ENCODE measurements at places on chromosomes 5 and 9.

DNA sequence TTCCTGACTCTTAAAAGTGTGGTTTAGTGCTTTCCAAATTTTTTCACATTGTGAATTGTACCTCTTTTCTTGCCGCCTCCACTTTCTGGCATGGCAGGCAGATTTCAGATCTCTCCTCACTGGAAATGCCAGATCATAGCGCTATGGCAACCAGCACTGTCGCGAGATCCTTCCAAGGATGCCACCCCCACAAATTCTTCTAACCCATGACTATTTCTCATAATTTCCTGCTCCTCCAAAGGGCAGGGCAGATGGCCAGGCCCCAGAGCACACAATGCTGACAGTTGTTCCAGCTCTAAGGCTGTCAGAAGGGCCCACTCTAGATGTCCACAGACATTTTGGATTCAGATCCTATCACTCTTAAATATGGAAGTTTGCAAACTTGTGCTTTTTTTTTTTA lies 446.2 kb upstream of the RIOK2 start:
- no peaks in the 10 kb centered on the region for H3K4me1 ChIP-seq
- H3K27me3 ChIP-seq = no peaks in the 10 kb centered on the region
- no peak overlapping the region for H3K27ac ChIP-seq
- H3K4me3 ChIP-seq = no peak overlapping the region
- no peaks in the 10 kb centered on the region for H3K36me3 ChIP-seq

DNA sequence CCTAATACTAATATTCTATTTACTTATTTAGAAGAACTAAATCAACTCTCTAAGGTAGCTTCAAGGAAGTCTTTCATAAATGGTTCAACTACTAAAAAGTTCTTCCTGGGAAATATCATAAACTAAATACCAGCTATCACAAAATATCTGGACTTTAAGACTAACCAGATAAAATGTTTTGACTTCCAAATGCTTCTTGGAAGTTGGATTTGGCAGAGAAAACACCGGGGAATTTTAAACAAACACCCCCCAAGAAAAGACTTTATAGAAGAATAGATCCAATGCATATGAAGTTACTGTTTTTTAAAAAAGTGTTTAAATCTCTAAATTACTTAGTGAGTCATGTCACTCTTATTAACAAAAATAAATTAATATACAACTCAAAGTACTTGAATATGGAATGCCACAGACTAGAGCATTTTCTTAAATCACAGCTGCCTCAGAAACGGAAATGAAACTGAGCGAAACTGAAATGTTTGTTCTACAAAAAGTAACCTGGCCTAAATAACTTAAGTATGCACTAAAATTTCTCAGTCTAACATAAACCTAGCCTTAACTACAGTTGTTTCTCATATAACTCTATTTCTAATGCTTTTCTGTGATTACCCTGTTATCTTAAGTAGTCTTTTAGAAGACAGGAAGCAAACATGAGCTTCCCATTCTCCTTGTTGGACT lies 6.8 kb downstream of the ABCA1 start:
- no peak for DNase-seq
- no peaks in the 10 kb centered on the region for H3K36me3 ChIP-seq
- peak overlapping the region; percentile 39 for H3K27ac ChIP-seq
- H3K4me1 ChIP-seq = peaks cover 94% of the 10 kb centered on the region
- H3K4me3 ChIP-seq = no peak overlapping the region

DNA sequence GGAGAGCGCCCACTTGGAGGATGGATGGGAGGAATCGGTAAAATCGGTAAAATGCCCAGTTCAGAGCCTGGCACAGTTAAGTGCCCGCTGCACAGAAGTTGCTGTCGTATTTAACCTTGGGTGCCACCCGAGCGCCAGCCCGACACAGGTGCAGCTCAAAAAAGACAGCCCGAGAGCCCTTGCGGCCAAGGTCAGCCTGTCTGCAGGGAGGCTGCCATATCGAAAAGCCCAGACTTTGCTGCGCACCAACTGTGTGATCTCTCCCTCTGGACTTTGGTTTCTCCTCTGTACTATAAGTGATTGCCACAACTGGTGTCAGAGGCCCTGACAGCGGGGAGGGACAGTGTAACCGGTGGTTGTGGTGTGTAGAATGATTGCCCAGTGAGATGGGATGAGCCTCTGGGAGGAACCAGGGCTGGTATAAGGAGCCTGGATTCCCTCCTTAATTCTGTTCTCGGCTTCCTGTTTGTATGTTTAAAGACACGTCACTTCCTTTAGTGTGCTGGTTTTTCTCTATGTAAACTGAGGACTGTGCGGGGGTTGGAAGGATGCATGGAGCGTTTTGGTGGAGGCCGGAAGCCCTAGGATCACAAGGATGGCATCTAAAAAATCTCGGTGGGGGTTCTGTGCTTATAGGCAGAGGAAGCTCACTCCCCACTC lies 792 bp downstream of the NTMT1 start:
- peak overlapping the region; percentile 93 for H3K27ac ChIP-seq
- H3K36me3 ChIP-seq = no peaks in the 10 kb centered on the region
- H3K27me3 ChIP-seq = no peaks in the 10 kb centered on the region
- peak overlapping the region; percentile 86 for H3K4me3 ChIP-seq
- no peak for DNase-seq

DNA sequence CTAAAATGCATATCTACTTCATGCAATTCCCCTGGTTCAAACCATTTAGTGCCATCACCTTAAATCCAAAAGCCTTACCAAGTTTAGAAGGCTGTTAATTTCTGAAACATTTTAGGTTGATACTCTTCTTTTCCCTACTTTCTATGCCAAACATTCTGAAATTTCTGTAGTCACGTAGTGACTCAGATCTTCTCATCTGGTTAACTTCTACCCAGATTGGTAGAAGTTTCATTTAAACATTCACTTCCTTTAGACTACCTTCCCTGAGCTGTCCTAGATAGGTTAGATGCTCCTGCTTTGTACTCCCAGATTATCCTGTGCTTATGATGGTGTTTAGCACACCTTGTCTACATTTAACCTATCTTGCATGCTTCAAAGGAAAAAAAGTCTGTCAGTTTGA lies 9.9 kb downstream of the RAD50 start:
- H3K27ac ChIP-seq = no peak overlapping the region
- no peaks in the 10 kb centered on the region for H3K4me1 ChIP-seq
- H3K4me3 ChIP-seq = no peak overlapping the region
- no peaks in the 10 kb centered on the region for H3K27me3 ChIP-seq

DNA sequence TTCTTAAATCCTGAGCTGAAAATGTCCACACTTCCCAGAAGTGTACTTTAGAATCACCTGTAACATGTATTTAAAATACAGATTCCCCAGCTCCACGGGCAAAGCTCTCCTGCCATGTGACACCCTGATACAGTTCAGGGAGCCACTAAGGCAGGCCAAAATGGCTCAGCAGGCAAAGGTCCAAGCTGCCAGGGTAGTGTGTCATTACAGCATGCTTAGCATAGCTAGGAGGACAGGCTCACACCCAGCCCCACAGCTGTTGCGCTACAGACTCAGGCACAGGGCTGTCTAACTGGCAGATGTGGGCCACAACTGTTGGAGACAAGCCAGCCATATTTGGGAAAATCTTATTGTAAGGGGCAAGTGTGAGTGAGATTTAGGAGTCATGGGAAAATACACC lies 73.0 kb downstream of the C9orf85 start:
- no peak overlapping the region for H3K4me3 ChIP-seq

GRCh38 chr9:21686738-21687137 lies 115.7 kb upstream of the MTAP start:
- no peak overlapping the region for H3K4me3 ChIP-seq
- no peak for DNase-seq
- H3K4me1 ChIP-seq = peaks cover 79% of the 10 kb centered on the region
- H3K27me3 ChIP-seq = no peaks in the 10 kb centered on the region
- no peak overlapping the region for H3K27ac ChIP-seq

GRCh38 chr9:78552802-78553201 lies 255.9 kb downstream of the PSAT1 start:
- H3K4me3 ChIP-seq = no peak overlapping the region
- H3K27me3 ChIP-seq = no peaks in the 10 kb centered on the region
- H3K27ac ChIP-seq = no peak overlapping the region
- no peaks in the 10 kb centered on the region for H3K4me1 ChIP-seq

DNA sequence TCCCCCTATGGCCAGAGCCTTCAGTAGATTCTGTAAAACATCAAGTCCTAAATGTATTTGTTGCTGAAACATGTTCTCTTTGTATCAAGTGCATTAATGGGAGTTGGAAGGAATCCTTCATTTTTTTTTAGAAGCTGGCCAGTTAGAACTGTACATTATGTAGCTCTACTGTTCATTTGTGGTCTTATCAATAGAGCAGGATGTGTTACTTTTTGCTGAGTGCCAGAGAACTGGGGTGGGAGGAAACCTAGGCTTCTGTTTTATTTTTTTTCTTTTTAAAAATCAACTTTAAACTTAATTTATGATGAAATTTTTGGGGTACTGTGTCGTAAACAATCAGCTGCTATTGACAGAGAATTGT lies 5.1 kb downstream of the PIP5K1B start:
- no peak overlapping the region for H3K4me3 ChIP-seq
- H3K4me1 ChIP-seq = peaks cover 13% of the 10 kb centered on the region
- H3K27ac ChIP-seq = no peak overlapping the region

DNA sequence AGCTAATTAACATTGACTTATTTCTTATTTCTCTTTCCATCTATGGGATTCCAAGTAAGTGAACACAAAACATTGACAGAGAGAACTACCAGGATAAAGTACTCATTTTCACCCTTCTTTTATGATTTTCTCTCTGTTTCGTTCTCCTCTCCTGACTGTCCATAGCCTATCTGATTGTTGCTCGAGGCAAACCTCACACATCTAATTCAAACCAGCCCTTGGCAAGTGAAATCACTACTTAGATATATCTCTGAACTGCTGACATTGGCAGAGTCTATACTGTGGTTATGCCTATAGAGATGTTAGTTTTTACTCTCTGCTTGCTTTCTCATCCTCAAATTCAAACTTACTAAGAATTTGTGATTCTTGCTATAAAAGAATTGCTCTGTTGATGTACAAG lies 248.8 kb downstream of the ISL1 start:
- no peak overlapping the region for H3K27ac ChIP-seq

- no peak for DNase-seq
- no peaks in the 10 kb centered on the region for H3K4me1 ChIP-seq
- no peak overlapping the region for H3K27ac ChIP-seq
- H3K4me3 ChIP-seq = no peak overlapping the region
Measured at GRCh38 chr5:33425314-33425713, 15.5 kb upstream of the TARS1 start.

All from esophagus squamous epithelium (tissue), 5 donors.